ENCODE measurements at places on chromosomes 5 and 9.

DNA sequence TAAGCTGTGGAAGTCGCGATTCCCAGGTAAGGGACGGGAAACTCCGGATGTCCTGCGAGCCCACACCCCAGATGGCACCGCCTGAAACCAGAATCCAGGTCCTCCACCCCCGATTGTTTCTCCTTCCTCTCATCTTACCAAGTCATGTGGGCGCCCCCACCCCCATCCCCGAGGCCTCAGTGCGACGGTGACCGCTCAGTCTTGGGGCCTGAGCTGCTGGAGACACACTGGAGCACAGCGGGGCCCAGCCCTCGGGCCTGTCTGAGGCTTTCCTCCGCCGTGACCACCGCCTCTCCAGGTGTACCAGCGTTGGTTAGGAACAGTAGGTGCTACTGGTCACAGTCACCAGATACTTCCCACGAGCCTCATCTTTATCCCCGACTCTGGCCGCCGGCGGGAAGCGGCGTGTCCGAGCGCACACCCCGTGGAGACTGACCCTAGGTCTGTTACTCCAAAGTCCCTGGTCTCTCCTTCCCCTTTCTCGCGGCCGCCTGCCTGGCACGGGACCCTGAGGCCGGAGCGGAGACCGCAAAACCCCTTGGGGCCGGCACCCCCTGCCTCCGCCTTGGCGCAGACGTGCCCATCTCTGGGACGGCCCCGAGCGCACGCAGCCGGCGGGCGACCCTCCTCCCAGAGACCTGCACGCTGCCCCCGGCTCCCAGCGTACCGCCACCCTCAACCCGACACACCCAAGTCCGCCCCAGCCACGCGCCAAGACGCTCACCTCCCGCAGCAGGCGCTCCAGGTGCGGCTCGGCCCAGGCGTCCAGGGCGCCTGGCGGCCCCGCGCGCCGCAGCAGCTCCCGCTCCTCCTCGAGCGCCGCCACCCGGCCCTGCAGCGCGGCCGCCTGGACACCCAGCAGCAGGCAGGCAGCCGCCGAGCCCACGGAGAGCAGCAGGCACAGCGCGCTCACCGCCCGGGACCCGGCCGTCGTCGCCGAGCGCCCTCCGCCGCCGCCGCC lies 733 bp downstream of the COL23A1 start:
- no peak for DNase-seq

GRCh38 chr9:127522727-127523126 lies 71.4 kb downstream of the LRSAM1 start:
- no peak for DNase-seq

- no peak for DNase-seq
Observed at GRCh38 chr5:54936201-54936600, 49.2 kb downstream of the ESM1 start.

- no peak for DNase-seq
Observed at GRCh38 chr5:35230038-35230611, at the start of gene PRLR. TSS of gene PRLR (minus strand) at chr5:35230487. CDS start at chr5:35089620, 140,867 bp downstream.

DNA sequence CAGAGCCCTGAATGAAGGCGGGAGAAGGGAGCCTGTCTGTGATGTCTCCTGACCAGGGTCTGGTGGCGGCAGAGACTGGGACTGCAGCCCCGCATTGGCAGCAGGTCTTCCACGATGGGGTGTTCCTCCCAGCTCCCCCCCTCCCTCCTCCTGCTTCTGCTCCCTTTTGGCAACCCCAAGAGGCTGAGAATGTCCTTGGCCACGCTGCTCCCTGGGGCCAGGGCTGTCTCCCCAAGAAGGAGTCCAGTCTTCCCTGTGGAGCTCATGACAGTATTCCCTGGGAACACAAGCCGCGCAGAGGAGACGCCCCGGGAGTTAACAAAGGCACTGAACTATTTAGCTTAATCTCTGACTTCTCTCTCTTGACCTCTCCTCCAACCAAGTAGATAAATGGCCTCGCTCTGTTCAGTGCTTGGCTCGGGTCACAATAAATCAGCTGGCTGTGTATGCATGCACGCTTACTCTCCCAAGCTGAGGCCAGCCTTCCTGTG lies 84.0 kb upstream of the NEURL1B start:
- no peak for DNase-seq

DNA sequence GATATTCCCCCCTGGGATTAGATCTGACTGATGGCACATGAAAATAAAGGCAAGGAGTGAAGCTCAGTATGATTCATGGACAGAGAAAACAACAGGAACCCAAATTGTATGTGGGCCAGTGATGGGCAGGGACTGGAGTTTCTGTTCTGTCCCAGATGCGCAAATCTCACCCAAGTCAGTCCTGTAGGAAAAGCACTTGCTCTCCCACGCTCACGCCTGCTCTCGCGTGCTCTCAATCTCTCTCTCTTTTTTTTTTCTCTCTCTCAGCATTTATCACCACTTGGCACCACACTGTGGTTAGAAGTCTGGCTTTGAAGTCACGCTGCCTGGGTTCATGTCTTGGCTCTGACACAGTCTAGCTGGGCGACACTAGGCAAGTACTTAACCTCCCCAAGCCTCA lies 106.5 kb upstream of the LRRTM2 start:
- DNase-seq, result no peak
